NCI-H187 (cell line): ENCODE measurements at places on chromosomes 4 and X.

DNA sequence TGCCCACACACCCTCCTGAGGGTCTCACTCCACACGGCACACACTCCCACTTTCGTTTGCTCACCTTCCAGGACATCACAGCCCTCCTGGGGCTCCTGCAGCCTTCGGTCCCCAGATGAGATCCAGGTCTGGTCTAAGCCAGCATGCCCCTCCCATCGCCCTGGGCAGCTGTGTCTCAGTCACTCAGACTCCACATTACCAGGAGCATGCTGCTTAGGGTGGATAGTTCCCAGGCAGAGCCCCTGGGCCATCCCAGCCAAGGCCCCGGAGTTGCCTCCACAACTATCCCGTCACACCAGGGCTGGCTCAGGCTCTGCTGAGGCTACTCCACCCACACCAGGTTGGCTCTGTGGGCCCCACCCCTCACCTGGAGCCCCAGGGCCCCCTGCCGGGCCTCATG lies 50.4 kb upstream of the PSAPL1 start:
- DNase-seq = peak; percentile 27

DNA sequence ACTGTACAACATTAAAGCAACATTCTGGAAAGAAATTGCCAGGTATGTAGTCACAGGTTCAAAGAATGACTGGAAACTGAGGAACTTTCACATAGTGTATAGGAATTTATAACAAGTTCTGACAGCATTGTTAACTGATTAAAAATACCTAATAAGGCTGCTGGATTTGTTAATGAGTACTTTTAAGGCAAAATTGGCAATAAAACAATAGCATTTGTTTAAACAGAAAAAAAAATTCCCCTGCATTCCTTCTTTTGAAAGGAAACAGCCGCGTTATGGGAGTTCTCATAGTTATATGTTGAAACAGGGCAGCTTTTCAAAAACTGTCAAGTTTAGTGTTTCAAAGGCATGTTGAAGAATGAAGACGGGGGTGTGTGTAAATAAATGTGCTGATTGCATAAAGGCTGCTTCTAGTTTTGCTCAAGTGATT lies 282.5 kb upstream of the FAT1 start:
- no peak for DNase-seq

GRCh38 chrX:30301963-30302362 lies 7.2 kb downstream of the NR0B1 start:
- DNase-seq = no peak

DNA sequence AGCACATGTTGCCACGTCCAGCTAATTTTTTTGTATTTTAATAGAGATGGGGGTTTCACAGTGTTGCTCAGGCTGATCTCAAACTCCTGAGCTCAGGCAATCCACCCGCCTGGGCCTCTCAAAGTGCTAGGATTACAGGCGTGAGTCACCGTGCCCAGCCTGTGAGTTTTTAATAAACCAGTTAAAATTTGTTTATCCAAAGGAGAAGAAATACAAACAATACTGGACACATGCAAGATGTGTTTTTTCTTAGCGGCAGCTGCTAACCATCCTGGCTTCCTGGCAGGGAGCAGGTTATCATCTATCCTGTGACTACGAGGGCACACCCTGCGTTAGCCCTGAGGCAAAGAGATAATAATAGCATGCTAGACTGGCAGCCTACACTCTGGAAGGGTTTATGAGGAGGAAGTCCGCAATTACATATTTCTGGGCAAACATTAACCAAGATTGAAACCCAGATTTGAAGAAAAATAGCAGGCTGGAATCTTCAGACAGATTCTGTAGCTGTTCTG lies 191.4 kb downstream of the SPRY1 start:
- no peak for DNase-seq

DNA sequence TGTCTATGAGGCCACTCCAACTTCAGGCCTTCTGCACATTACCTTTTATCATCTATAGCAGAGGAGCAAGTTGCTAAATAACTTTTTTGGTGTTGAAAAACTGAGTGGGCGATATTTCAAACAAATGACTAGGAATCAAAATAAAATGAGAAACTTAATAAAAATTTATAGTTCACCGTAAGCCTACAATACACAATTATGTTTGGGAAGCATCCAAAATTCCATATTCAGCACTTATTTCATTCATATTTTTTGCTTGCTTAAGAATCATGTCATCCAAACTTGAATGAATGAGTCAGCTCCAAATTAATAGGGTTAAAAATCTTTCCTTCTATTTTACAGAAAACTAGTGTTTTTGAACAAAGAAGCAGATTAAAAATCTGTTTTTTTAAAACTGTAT lies 119.1 kb downstream of the SH3RF1 start:
- DNase-seq = no peak

GRCh38 chr4:176377780-176378179 lies 58.0 kb downstream of the SPCS3 start:
- no peak for DNase-seq

DNA sequence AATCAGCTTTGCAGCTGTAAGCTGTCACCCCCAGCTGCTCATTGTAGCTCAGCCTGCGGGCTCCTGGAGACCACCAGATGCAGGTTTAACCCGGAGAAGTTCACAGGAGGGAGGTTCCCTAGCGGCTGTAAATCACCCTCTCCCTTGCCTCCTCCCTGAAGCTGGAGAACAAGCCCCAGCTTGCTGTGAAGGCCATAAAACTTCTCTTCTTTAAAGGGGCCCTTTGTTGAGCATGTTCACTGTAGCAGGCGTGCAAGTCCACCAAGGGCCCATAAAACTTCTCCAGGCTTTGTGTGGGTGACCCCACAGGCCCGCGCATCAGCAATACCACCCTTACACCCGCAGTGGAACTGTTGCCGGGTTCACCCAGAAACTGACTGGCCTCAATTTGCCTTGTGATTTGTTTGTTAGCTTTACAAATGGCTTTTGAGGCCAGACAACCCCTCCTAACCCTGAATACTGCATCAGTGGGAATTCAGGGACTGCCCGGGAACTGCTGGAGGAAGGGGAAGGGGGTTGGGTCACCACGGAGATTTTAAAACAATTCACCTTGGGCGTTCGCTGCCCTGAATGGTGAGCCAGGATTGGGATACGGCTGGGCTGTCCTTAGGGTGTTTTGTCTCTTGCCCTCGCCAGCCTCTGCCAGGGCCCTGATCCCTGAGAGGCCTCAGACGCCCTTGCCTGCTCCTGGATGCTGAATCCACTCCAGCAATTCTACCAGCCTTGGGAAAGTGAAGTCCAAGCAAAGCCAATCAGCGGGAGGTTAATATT lies 49.5 kb upstream of the ATP6AP2 start:
- no peak for DNase-seq

GRCh38 chr4:99945718-99946355 lies 581 bp downstream of the DNAJB14 start:
- no peak for DNase-seq

GRCh38 chrX:65712005-65712806 lies 44.8 kb downstream of the MSN start:
- DNase-seq = no peak

DNA sequence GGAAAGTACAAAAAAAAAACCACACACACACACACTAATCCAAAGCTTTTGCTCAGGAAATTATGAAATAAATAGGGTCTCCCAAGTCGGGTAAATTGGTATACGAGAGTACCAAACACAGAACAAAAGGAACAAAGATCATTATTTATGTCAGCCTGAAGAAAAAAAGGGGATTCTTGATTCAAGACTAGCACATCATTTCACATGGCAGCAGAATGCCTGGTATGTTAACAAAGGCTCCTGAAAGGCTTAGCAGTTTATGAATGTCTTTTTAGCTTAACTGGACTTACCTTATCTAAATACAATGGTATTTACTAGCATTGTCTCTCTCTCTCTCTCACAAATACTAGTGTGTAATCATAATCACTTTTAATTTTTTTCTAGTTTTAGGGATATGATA lies 11.3 kb downstream of the RAP2C start:
- no peak for DNase-seq

GRCh38 chr4:39044956-39045826 lies 13.0 kb upstream of the TMEM156 start:
- DNase-seq = no peak

DNA sequence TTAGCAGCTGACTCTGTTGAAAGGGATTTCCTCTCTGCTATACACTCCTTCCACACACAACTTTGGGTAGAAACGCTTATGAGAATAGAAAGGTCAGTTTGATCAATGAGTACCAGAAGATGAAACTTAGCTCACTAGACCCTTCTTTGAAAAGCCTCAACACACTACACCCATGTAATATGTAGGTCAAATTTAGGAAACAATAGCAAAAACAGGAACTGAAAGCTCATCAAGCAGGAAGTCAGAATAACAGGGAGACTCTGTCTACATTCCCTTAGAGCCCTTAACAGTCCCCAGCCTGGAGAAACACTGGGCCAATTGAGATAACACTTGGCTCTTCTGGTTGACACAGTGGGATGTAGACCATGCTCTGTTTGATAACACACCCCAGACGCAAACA lies 30.7 kb downstream of the SRPX2 start:
- DNase-seq = no peak

DNA sequence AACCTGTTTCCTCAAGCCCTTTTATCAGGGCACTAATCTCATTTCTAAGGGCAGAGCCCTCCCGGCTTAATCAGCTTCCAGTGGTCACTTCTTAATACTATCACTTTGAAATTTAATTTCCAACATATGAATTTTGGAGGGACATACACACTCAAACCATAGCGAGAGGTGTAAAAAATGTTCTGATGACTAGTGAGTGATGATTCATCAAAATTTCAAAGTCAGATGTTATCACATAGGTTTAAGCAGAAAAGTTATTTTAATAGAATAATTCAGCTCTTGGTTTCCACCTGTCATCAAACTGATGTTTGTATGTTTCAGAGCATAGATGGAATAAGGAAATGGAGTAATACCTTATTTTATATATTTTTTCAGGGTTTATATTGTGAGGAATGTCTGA lies 161.9 kb downstream of the TLL1 start:
- DNase-seq = no peak

DNA sequence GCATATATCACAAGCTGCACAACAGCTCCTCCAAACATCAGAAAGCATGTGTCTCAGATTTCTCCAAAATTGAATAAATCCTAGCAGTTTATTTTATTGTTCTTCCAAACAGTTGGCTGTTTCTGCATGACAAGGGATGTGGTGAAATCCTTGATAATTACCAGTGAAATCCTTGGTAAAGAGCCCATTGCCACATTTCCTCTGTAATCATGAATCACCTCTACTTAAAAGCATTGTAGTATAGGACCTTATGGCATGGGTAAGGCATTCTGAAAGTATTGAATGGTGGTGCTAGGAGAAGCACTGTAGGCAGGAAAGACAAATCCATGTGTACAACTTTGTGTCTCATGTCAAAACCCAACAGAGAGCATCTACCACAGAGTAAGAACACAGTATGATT lies 135.8 kb upstream of the NDST3 start:
- DNase-seq = no peak

- DNase-seq = no peak
Observed at GRCh38 chr4:118879409-118879808, 9.2 kb upstream of the SYNPO2 start.

GRCh38 chr4:75745161-75745560 lies 20.8 kb downstream of the USO1 start:
- DNase-seq = no peak

GRCh38 chr4:129622566-129622965 lies 526.6 kb downstream of the C4orf33 start:
- no peak for DNase-seq

- no peak for DNase-seq
Observed at GRCh38 chrX:111114806-111115205, 18.8 kb downstream of the PAK3 start.

- peak; percentile 23 for DNase-seq
Observed at GRCh38 chr4:6116696-6117285, 83.6 kb downstream of the JAKMIP1 start.

DNA sequence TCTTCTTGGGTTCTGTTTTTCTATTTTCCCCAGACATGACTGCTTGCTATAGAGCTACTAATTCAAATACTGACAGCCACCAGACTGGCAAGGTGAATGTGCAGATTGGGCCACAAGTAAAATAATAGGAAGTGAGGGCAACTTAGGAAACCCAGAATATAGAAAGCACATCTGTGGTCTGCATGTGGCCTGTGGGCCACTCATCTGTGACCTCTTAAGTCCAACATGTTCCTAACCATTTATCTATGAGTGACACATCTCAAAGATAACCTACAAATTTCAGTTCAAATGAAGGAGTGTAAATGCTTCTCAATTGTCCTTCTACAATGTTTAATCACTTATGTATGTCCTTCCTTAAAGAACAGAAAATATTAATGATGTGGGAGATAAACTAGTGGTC lies 128.9 kb downstream of the REELD1 start:
- DNase-seq = no peak

DNA sequence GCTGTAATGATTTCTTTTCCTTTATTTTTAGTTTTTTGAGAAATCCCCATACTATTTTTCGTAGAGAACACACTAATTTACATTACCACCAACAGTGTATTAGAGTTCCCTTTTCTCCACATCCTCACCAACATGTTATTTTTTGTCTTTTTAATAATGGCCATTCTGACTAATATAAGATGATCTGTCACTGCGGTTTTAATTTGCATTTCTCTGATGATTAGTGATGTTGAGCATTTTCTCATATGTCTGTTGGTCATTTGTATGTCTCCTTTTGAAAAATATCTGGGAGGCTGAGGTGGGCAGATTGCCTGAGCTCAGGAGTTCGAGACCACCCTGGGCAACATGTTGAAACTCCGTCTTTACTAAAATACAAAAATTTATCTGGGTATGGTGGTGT lies 30.2 kb downstream of the SPINK2 start:
- no peak for DNase-seq

- no peak for DNase-seq
Observed at GRCh38 chr4:177546745-177547144, 104.5 kb upstream of the AGA start.

DNA sequence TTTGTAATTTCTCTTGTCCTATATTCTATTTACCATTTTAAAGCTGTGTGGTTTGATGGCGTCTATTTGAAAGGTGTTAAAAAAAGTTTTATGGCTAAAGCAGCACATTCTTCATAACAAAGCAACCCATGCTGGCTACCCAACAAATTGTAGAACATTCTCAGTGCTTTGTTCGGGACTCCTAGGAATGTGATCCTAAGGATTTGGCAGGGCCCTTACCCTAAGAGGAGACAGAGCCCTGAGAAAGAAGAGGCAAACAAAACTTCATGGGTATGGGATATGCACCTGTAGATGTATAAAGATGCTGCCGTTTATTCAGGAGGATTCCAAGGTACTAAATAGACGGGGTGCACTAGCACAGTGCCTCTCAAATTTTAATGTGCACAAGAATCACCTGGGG lies 370.8 kb upstream of the DIPK2B start:
- no peak for DNase-seq

DNA sequence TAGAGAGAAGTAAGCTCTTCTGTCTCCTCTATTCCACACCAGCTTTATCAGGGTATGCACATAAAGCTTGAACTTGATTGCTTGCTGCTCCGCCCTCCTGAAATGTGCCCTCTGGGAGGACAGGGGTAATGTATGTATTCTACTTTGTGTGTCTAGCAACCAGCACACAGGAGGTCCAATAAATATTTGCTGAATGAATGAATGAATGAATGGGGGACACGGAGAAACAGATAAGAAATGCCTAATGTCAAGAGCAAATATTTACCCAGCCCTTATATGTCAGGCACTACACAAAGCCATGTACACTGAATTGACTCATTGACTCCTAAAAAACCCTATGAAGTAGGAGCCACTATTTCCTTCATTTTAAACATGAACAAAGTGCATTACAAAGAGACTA lies 2.3 kb upstream of the MSL3 start:
- DNase-seq = no peak
